Fibroblast of the aortic adventitia (primary cell): ENCODE measurements at places on chromosomes 12 and 14. TPM values are rescaled to one million over a fixed set of nuclear protein-coding genes. Genes with fewer than 3 reads are reported as not detected.

GRCh38 chr14:78997811-78998210 lies 827.6 kb downstream of the NRXN3 start:
- peak; percentile 80 for DNase-seq

Gene INSM2
- not detected in 2 replicates for total RNA-seq

DNA sequence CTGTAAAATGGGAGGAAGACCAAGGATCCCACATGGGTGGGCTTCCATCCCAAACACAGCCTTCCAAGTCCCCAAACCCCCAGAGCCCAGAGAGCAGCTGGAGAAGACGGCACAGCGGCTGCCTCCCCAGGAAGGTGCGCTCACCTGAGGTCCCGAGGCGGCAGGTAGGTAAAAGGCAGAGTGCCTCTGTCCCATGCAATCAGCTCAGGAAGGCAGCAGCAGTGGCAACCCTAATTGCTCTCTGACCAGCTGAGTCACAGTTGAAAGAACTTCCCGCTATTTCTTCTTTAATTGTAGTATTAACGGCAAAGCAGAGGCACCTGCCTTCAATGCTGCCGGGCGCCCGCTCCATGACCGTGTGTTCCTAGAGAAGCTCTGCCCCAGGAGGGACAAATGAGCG lies 91.1 kb upstream of the BCL11B start:
- no peak for DNase-seq

- DNase-seq: no peak
Measured at GRCh38 chr14:20035938-20036337, at the start of gene OR4K13. Gene OR4K13, minus strand, starts transcription at chr14:20036038. Its CDS starts 1,280 bp downstream, at chr14:20034758.

Gene BRMS1L
- total RNA-seq: 3.8 and 5.6 TPM in 2 replicates

- DNase-seq: peak; percentile 11
Measured at GRCh38 chr14:25150401-25150800, 100.5 kb upstream of the STXBP6 start.

Gene AICDA
- not detected in 2 replicates for total RNA-seq

DNA sequence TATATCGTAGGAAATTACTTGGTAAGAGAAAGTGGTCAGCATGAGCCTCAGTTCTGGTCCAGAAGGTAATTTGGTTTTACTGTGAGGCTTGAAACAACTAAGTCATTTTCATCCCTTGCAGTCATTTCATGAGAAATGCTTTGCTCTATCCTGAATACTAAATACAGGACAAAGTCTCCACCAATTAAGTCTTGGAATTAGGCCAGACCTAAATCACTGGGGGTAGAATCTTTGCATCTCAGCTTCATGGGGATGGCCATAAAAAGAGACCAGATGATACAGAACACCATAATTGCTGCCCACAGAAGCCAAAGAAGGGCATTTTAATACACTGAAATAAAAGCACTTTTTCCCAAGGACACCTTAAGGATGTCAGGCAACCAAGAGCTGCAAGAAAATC lies 277.9 kb upstream of the DCN start:
- DNase-seq: no peak

DNA sequence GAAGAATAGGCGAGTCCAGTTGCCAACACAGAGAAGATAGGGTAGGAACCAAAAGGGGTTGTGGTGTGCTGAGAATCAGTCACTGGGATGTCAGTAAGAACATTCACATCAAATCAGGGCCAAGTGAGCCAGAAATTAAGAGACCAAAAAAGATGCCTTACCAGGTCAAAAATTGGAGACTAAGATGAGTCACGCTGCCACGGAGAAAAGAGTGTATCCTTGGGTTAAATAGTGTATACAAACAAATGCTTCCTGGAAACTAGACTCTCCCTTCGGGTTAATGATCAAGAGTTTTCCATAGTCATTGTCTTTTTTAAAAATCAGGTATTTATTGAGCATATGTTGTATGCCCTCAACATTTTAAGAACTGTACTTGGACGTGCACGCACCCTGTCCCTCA lies 45.2 kb upstream of the BAZ1A start:
- no peak for DNase-seq

GRCh38 chr14:98542316-98542715 lies 729.7 kb downstream of the BCL11B start:
- DNase-seq: no peak

DNA sequence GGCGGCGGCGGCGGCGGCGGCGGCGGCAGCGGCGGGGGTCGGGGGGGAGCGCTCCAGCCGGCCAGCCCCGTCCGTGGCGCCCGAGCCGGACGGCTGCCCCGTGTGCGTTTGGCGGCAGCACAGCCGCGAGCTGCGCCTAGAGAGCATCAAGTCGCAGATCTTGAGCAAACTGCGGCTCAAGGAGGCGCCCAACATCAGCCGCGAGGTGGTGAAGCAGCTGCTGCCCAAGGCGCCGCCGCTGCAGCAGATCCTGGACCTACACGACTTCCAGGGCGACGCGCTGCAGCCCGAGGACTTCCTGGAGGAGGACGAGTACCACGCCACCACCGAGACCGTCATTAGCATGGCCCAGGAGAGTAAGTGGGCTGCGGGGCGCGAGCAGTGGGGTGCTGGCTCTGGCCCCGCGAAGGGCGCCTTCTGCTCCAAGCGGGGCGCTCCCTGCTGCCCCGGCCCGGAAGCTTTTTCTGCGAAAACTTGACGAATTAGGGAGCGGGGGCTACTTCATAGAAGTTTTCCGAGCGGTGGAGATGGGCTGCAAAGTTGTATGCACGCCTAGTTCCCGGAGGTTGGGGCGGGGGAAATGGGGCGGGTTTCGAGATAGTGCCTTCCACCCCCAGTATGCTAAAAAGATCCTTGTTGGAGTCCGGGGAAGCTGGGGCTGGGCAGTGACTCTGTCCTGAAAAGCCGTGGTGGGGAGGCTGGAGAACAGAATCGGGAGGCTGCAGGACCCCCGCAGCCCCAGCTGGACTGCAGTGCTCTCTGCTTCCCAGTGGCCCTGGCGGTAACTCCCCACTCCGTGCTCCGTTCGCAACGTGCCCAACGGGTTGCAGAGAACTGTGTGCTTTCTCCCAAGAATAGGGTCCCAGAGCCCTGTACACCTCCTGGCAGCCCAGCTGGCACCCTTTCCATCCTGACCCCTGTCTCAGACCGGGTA lies 751 bp downstream of the GDF11 start:
- DNase-seq: peak; percentile 59

Gene EMP1
- total RNA-seq: 19.1 and 244 TPM in 2 replicates

Gene KRT79
- total RNA-seq: not detected in 2 replicates

- no peak for DNase-seq
Measured at GRCh38 chr14:55645845-55646832, 66.1 kb downstream of the KTN1 start.

DNA sequence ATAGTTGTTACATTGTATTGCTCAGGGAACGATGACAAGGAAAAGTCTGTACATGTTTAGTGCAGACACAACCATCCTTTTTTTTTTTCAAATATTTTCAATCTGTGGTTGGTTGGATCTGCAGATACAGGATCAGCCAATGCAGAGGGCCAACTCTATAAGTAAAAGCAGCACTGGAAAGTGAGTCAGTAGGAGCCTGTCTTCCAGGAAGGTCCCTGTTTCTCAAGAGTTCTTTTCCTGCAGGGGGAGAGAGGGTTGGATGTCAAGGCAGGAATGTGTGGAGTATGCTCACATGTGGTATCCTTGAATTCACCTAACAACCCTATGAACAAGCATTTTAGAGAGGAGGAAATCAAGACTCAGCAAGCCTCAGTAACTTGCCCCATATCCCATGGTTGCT lies 409.1 kb downstream of the NPAS3 start:
- DNase-seq: no peak

DNA sequence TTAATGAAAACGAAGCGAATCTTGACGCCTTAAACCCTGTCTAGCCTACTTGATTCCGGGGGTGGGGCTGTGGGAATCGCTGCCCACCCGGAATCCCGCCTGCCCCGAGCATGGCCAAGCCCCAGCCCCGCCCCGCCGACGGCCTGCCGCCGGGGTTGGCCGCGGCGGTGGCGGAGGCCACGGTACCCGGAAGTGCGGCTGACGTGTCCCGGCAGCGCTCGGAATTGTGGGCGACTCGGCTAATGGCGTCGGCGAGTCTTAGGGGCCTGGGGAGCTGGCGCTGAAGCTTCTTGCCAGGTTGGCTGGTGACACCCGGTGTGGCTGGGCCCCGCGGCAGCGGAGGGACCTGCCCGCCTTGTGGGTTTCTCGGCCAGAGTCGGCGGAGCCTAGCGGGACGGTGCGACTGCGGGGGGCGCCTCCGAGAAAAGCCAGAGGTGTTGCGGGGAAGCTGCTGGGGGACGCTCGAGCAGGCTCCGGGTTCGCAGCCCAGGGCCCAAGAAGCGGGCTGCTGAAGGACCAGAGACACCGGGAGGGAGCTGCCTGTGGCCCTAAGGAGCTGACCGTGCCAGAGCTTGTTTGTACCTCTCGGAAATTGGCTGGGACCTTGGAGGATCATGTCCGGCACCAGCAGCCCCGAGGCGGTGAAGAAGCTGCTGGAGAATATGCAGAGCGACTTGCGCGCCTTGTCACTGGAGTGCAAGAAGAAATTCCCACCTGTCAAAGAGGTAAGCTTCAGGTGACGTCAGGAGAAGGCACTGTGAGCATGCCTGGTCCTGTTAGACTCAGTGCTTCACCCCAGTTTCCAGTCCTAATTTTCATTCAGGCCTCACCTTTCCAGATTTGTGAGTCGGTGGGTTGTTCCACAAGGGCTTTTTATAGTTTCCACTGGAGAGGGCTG lies at the start of gene MON2:
TSS of gene MON2 (plus strand) at position 233 of the 898 bp plus-strand sequence. CDS start at position 615, 382 bp downstream.
- DNase-seq: peak; percentile 72

- DNase-seq: no peak
Measured at GRCh38 chr14:54457609-54457996, 16.4 kb upstream of the CNIH1 start.

DNA sequence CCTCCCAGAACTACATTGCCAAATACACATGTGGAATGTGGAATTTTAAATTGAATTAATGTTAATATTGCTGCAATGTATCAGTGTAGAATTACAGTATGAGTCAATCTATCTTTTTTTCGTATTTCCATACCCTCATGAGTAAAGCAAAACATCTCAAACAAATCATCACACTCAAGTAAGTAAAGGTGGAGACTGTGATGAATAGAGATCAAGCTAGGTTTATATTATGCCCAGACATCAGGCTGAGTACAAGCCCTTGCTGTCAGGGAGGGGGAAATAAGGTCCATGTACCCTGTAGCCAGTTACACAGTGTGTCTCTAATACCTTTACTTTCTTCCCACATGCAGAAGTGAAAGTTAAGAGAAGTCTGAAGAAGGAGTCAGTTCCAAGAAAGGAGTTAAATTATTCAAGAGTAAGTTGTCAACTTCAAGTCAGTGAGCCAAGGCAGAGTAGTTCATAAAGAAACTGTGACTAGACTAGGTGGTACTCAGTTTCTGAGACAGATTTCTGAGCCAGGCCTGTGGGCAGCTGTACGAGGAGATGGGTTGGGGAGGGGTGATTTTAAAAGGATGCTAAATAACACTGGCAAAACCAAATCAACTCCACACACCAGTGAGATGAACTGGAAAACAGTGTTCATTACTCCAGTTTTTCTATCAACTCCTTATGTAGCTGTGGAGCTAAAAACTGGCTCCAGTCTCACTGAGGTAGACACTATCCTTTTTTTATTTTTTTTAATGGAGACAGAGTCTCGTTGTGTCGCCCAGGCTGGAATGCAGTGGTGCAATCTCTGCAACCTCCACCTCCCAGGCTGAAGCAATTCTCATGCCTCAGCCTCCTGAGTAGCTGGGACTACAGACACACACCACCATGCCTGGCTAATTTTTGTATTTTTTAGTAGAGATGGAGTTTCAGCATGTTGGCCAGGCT lies 23.8 kb upstream of the STK38L start:
- DNase-seq: peak; percentile 68

DNA sequence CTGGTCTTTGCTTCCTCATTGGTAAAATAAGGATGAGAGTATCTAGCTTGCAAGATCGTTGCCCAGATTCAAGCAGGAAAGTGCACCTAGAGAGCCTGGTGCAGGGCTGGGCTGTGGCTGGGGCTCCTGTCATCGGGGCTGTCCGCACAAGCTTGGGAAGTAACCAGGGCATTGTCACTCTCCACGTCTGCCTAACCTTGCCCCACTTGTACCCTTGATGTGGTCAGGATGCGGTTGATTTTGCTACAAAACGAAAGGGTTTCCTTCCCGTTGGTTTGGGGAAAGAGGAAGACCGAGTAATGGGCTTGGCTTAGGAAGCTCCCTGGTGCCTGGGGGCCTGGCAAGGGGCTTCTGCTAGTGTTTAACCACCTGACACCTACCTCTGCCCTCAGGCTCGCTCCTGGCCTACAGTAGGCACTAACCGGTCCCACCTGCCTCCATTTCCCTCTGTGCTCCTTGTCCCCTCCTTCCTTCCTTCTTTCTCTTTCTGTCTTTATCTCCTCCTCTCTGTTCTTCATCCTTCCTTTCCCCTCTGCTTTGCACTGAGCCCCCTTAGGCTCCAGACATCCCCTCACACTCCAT lies 21.8 kb downstream of the MVK start:
- no peak for DNase-seq

DNA sequence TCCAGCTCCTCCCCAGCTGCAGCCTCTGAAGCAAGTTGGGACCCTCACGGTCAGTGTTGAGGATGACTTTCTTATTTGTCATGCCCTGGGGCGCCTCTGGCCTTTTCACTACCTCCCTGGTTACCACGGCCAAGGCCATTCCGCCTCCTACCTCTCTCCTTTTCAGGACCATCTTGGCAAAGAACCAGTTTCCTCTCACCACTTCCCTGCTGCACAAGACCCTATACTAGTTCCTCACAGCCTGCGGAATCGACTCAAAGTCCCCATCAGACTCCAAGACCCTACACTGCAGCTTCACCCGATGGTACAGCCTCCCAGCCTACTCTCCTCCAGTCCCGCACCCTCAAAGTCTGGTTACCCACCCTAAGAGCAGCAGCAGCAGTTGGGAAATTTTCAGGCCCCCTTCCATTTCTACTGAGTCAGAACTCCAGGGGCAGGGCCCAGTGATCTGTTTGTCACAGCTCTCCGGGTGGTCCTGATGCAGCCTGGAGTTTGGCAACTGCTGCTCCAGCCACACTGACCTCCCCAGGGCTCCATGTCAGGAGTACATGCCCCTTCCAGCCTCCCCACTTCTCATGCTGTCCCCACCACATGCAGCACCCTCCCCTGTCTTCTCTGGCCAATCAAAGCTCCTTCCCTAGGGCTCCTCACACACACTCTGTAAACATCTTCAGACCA lies 5.4 kb downstream of the VWF start:
- no peak for DNase-seq

- DNase-seq: peak; percentile 67
Measured at GRCh38 chr14:44657696-44658388, 150.8 kb upstream of the FSCB start.

Gene JKAMP
- 58.8 and 105 TPM in 2 replicates for total RNA-seq

DNA sequence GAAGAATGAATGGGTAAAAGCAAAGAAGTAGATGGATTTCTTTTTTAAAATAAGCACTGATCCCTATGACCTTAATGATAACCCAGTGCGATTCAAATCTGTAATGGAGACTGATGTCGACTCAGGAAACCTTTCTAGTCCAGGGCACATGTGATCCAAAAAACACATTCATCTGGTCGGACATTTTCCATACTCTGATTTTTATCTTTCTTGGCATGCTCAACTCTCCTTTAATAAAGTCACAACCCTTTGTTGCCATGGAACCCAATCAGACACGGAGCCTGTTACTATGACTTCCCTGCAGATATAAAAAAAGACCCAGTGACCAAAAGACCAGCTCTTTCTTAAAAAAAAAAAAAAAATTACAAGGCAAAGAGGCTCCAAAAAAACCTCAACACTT lies 27.9 kb downstream of the TMCC3 start:
- peak; percentile 66 for DNase-seq
